Right kidney (tissue), 9 donors: ENCODE measurements at places on chromosomes 2 and 18.

DNA sequence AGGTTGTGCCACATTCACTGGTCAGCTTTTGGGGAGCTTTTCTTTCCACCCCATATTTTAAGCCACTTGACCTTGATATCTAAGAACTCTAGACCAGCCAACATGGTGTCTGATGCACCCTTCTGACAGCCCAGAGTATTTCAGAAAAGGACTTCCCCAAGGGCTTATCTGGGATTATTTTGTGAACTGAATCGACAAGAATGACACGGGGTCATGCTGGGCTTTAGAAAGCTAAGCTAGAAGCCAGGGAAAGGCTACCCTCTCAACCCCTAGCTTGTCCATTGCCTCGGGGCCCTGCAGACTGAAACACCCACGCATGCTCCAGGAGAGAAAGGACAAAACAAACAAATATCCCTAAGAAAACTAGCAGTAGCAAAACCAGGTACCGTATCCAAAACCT, 16.0 kb downstream of the SLC4A5 start:
- no peak for DNase-seq

DNA sequence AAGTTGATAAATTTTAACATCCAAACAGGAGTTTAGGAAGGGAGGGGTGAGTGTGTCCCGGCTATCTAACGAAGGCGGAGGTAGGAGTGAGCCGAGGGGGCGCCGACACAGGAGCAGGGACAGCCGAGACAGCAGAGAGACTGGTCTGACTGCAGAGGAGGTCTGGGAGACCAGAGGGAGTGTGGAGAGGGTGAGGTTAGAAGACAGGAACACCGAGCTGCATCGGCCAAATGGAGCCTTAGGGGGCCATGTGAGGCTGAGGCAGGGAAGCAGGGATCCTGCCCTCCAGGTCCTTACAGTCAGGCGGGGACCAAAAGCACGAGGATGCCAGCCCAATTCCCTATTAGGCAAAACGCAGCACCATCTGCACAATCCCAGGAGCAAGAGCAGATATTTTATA, 67.0 kb downstream of the SFXN5 start:
- DNase-seq = no peak

- no peak for DNase-seq
Observed at GRCh38 chr2:203021991-203022390, 7.3 kb downstream of the NBEAL1 start.

GRCh38 chr2:98333922-98334321, 12.3 kb upstream of the CNGA3 start:
- no peak for DNase-seq

GRCh38 chr2:101882769-101883307, 108.9 kb upstream of the IL1R2 start:
- no peak for DNase-seq

DNA sequence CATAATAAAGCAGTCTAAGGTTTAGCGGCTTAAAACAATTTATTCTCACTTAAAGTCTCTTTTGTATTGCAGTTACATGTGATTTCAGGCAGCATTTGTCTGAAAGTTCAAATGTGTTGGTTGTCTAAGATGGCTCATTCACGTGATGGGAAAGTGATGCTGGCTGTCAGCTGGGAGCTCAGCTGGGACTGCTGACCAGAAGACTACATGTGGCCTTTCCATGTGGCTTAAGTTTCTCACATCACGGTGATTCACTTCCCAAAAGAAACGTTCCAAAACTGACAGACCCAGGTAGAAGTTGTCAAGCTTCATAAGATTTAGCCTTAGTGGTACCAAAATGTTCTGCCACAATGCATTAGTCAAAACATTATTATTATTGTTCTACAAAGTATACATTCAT, 76.9 kb downstream of the TMEM131 start:
- no peak for DNase-seq

DNA sequence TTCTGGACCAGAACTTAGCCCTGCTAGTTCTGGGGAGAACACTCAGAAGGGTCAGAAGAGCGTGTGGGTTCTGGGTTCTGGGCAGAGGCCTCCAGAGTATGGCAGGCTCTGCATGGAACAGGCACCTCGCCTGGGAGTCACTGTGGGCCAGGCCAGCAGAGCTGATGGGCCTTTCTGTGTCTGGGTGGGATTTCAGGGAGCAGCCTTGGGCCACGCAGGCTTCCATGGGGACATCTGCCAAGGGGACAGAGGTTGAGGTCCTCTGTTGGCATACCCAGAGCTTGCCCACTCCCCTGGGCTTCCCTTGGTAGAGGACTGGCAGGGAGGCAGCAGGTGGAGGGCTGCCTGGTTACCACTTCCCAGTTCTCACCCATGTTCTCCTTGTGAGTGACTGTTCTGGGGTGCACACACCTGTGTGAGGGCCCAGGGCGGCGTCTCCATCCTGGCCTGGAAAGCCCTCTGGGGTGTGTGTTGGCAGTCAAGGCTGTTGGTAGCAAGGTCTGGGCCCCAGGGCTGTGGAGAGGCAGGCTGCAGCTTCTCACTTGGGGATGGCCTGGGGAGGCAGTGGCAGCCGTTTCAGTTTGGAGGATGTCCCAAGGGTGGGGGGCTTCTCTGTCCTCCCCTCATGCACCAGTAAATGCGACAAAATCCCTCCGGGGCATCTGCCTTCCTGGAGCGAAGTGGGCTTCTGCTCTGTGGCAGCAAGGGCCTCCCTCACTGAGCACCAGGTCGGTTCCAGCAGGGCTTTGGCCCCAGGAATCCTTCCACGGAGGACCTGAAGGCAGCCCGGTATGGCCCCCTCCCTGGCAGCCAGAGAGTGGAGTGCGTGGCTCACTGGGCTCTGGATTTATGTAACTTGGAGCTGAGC, 74.6 kb upstream of the HDAC4 start:
- DNase-seq = no peak

- no peak for DNase-seq
Observed at GRCh38 chr18:33946336-33946735, 278.4 kb downstream of the NOL4 start.

GRCh38 chr2:114940785-114941458, 498.5 kb downstream of the DPP10 start:
- DNase-seq = no peak
